ENCODE measurements at places on chromosomes 13 and 19.
A peak's percentile ranks its signal among the peaks of the same experiment; 100 is the strongest.

DNA sequence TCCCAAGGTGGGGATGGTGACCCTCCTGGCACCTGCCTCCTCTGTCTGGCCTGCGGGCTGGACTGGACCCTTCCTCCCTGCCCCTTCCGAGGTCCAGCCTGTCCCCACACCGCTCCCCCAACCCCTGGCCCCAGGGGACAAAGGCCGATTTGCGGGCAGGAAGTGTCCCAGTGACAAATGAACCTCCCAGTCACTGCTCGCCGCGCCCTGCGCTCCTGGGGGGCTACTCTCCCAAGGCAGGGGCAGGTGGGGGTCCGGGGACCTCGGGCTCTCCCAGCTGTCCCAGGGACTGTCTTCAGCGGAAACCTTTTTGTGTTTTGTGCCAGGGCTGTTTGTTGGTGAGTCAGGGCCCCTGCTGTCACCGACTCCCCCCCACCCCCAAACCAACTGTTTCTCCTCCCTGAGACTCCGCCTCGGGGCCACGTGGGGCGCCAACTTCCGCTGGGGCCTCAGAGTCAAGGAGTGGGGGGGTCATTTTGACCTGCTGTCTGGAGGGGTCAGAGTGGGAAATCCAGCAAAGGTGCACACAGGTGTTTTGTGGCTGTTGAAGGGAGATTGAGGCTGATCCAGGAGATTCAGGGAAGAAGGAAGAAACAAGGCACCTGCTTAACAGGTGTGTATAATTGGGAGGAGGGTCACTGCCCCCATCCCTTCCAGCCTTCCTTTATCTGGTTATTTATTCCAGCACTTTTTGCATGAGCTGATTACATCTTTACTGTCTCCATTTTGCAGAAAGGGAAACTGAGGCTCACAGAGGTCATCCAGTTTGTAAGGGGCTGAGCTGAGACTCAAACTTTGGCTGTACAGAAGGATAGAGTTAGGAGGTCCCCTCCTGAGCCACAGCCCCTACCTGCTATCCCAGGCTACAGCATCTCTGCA, 831 bp downstream of the PGPEP1 start:
- peak; percentile 88 for DNase-seq

- DNase-seq, result no peak
These were observed 137.9 kb downstream of the KATNAL1 start for GRCh38 chr13:30169442-30169841.

DNA sequence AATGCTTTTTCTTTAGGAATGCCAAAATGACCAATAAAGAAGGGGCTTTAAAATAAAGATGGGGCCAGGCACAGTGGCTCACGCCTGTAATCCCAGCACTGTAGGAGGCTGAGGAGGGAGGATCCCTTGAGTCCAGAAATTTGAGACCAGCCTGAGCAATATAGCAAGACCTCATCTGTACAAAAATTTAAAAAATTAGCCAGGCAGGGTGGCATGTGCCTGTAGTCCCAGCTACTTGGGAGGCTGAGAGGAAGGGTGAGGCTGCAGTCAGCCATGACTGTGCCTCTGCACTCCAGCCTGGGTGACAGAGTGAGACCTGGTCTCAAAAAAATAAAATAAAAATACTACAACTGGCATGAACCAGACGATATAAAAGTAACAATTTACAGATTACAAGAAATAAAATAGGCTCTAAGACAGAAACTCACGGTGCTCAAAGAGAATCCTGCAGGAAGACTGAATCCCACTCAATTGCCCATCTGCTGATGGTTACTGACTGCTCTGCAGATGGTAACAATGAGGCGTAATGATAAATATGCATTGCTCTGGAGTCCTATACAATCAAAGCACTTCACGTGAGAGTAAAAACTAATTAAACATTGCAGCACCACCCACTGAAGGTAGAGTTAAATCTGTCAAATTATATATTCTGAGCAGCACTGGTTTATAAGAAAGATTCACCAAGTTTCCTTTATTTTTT, 93.2 kb downstream of the LHFPL6 start:
- DNase-seq, result no peak

DNA sequence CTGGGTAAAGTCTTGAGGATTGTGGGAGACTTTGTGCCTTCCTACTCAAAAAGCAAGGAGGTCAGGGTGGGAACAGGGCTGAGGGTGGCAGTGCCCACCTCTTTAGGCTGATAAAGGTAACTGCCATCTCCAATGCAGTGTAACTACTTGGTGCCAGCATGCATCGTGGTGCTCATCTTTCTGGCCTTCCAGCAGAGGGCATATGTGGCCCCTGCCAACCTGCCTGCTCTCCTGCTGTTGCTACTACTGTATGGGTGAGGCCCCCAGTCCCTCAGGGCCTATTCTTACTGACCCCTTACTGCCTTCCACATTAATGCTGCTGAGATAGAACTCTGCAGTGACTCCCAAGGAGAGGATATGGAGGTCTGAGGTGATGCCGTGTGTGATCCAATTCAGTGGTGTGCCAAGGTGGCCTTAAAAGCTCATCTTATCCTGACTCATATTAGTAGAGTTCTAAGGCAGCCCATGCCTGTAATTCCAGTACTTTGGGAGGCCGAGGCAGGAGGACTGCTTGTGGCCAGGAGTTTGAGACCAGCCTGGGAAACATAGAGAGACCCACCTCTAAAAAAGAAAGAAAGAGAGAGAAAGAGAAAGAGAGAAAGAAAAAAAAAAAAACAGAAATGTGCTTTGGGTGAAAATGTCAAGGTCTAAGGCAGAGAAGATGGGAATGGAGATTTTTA, 9.7 kb upstream of the ARHGAP45 start:
- DNase-seq, result no peak

GRCh38 chr19:50896591-50897190, 14.5 kb downstream of the KLK4 start:
- peak; percentile 57 for DNase-seq

DNA sequence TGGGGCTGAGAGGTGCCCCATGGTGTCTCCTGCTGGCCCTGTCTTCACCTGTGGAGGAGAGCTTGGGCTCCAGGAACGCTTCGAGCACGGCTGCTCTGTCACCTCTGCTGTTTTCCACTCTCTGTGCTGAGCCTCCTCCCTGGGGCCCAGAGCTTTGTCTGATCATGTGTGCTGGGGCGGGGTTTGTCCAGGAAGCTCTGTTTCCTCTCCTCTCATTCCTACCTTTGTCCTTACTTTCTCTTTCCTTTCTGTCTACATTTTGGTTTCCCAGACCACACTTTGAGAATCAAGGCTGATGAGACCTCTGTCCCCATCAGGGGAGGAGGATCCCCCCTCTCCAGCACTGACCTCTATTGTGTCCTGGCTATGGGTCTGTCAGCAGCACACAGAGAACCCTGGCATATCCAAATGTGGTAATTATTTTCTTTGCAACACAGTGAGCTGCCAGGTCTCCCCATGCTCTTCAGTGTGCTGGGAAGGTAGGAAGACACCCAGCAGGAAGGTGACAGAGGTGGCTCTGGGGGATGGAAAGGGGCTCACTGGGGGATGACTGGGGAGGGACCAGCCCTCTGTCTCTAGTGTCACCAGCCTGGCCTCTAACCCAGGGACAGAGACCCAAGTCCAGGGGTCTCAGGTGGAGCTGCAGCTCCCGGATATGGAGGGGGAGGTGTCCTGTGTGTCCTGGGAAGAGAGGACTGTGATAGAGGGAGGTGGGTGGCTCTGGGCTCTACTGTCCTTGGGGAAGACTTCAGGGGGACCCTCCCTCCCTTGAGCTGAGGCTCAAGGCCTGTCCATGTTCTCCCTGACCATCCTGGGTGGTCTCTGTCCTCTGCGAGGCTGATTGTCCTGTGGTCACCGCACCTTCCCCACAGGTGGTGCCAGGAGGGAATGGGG, at the start of gene CEACAM1:
CEACAM1 (minus strand) TSS at position 128 of the 894 bp plus-strand sequence; CDS start at position 21, 107 bp downstream.
- DNase-seq, result peak; percentile 75

DNA sequence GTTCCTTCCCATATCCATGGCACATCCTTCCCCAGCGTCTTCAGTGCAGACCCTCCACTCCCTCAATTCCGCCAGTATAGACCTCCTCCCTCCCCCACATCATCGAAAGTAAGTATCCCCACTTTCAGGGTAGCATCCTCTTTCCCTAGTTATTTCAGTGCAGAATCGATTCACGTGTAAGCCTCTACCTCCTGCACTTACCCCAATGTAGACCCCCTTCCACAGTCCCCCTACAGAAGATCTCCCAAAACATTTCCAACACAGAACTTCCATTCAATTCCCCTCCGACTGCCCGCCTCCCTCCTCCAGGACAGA, 664 bp downstream of the IRF3 start:
- DNase-seq, result no peak

GRCh38 chr19:38665950-38666662, 18.7 kb downstream of the ACTN4 start:
- DNase-seq, result no peak

DNA sequence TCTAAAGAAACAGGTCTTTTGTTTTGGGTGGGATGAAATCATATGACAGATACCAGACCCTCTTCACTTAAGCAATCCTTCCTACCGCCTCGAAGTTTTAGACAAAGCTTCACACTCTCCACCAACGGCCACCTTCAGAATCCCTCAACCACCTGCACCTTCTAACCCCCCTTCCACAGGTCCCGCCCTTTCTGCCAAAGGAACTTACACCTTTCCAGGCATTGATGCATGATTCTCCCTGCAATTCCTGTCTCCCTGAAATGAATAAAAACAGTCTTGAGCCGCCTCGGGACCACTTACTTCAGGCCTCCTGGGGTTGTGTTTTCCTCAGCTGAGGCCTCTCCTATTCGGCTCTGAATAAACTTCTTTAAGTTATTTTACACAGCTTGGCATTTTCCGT, 859 bp downstream of the ZNF433 start:
- DNase-seq, result no peak

GRCh38 chr13:100751826-100752225, 77.2 kb upstream of the TMTC4 start:
- no peak for DNase-seq

GRCh38 chr13:73464758-73465616, 406.2 kb downstream of the KLF5 start:
- DNase-seq, result no peak

DNA sequence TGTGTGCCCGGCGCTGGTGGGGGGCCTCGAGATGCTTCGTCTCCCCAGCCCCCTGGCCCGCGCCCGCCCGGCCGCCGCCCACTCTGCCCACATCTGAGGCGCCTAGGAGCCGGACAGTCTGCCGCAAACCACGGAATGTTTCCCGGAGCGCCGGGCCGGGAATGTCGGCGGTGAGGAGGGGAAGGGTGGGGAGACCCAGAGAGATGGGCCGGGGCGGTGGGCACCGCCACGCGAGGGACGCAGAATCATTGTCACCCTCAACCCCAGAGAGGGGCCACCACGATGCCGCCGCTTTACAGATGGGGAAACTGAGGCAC, 46.1 kb upstream of the NFIC start:
- DNase-seq, result no peak

- no peak for DNase-seq
These were observed 155.7 kb downstream of the PCDH17 start for GRCh38 chr13:57787058-57787791.

- no peak for DNase-seq
These were observed 198.4 kb downstream of the ATP8A2 start for GRCh38 chr13:25570185-25570584.

DNA sequence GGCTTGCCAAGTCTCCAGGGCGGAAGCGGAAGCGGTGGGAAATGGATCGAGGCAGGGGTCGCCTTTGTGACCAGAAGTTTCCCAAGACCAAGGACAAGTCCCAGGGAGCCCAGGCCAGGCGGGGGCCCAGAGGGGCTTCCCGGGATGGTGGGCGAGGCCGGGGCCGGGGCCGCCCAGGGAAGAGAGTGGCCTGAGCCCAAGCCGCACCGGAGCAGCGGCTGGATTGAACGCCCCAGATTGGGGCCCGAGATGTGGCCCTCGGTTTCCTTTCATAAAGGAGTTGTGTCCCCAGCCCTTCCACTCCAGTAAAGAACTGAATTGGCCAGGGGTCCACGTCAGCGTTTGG, 548 bp upstream of the P2RY11 start:
- DNase-seq, result no peak

DNA sequence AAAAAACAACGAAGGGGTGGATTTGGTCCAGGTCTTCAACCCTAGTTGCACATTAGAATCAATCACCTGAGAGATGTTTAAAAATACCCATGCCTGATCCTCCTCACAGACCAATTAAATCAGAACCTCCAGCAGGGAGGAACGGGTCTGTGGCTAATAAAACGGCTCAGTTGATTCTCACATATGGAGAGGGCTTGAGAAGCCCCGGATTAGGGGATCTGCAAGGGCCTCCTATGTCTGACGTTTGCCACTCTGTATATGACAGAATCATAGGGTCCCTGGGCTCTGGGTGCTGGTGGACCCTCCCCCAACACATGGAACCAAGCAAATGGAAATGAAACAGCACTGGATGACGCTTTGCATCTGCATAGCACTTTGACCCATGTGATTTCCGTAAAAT, 36.7 kb upstream of the C13orf42 start:
- DNase-seq, result no peak

GRCh38 chr13:64158908-64159307, 2743.3 kb upstream of the PCDH20 start:
- DNase-seq, result no peak

DNA sequence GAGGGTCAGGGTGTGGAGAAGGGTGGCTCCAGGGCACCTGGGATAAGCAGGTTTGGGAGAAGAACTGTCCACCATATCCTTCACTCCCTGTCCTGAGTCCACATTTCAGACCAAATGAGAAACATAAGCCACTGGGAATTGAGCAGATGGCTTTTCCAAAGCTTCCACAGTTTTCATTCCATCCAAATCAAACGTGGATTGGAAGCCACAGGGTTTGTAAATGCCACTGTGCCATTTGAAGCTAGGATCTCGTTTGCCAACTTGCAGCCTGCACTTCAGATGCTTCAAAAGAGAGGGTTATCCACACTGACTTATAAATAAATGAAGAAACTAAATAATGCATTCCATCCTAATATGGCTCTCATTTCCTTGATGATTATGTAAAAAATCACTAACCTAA, 81.5 kb downstream of the UQCRFS1 start:
- DNase-seq, result no peak

DNA sequence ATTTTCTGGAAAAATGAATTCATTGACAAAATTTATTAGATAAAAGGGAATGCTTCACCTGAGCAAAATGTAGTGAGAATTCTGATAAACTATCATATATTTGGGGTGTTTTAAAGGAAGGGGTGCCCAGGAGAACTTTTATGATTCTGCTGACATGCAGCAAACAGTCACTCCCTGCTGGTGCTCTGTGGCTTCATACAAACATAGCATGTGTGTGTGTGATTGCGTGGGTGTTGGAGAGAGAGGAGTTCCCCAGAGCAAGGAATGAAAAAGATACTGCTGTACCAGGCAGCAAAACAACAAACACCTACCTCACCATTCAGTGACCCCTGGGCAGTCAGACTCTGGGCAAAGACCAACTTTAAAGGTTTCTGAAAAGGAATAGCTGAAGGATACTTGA, 546.7 kb downstream of the RFC3 start:
- no peak for DNase-seq

- no peak for DNase-seq
These were observed 16.5 kb downstream of the SHANK1 start for GRCh38 chr19:50702871-50703829.

DNA sequence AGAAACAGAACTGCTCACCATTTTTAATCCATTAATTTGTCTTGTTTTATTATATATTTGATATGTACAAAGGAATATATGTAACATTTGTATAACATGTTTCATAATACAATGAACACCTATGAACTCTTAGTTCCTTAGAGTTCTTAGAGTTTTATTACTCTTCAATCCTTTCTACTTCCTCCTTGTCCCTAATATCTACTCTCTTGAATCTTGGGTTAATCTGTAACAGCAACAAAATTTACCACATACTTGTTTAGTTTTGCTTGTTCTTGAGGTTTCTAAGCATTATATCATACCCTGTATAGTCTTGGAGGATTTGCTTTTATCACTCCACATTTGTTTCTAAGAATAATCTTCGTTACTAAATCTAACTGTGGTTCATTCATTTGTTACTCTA, 151.4 kb downstream of the PDS5B start:
- DNase-seq, result no peak

GRCh38 chr19:48683349-48683748, 10.5 kb upstream of the NTN5 start:
- peak; percentile 41 for DNase-seq

Measured in activated CD8-positive, alpha-beta T cell treated with anti-CD3 and anti-CD28 coated beads for 36 hours (primary cell).